ENCODE measurements at places on chromosomes 12 and 14.

DNA sequence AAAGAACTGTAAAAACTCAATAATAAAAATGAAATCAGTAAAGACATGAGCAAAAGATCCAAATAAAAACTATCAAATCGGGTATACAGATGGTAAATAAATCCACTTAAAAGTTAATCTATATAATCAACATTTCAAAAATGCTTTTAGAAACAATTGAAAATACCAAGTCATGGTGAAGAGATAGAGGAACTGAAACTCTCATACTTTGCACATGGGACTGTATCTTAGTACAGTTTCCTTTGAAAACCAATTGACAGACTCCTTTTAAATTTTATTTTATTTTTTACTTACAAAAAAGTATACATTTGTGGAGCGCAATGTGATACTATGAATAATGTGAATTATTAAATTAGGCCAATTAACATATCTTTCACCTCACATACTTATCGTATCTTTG lies 98.6 kb upstream of the FAR2 start:
- no peak for DNase-seq

GRCh38 chr12:18158774-18159557 lies 69.0 kb upstream of the RERGL start:
- peak; percentile 37 for DNase-seq

GRCh38 chr12:16949371-16949770 lies 343.4 kb upstream of the LMO3 start:
- no peak for DNase-seq

GRCh38 chr14:95226801-95227200 lies 69.5 kb upstream of the DICER1 start:
- no peak for DNase-seq

- DNase-seq, result no peak
These were observed 12.5 kb downstream of the LIN7A start for GRCh38 chr12:80925237-80925636.

DNA sequence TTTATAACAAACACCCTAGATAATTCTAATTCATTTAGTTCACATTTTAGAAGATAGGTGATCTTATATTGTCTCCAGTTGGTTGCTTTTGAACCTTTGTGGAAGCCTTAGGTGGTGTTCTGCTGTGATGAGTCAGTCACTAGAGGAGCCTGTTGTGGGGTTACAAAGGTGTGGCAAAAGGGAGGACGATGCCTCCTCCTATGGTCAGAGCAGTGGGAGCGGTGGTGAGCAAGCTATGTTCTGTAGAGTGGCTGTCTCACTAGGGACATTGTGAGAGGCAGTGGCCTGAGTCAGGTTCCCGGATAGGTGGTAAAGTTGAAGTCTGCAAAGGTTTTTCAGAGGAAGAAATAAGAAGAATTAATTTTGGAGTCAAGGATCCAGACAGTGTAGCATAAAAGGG lies 71.6 kb upstream of the USP44 start:
- no peak for DNase-seq

GRCh38 chr12:2156333-2156732 lies 103.5 kb downstream of the CACNA1C start:
- no peak for DNase-seq

GRCh38 chr12:12979731-12980259 lies 20.3 kb downstream of the HEBP1 start:
- DNase-seq, result no peak

GRCh38 chr12:111842556-111843396 lies 748 bp downstream of the MAPKAPK5 start:
- no peak for DNase-seq

DNA sequence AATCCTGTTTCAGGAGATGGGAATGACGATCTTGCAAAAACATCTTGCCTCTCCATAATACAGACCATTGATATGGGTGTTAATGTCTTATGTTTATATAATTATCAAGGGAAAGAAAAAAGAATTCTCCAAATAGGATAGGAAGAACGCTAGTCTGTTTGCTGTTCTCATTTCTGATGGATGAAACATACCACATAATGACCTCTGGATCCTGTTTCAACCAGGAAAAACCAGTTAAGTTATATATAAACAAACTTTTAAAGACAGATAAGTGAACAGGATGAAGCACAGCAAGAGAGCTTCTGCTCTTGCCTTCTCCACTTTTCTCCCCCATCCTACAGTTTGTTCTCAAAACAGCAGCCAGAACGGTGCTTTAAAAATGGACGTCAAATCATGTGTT lies 27.8 kb downstream of the COQ6 start:
- DNase-seq, result no peak

DNA sequence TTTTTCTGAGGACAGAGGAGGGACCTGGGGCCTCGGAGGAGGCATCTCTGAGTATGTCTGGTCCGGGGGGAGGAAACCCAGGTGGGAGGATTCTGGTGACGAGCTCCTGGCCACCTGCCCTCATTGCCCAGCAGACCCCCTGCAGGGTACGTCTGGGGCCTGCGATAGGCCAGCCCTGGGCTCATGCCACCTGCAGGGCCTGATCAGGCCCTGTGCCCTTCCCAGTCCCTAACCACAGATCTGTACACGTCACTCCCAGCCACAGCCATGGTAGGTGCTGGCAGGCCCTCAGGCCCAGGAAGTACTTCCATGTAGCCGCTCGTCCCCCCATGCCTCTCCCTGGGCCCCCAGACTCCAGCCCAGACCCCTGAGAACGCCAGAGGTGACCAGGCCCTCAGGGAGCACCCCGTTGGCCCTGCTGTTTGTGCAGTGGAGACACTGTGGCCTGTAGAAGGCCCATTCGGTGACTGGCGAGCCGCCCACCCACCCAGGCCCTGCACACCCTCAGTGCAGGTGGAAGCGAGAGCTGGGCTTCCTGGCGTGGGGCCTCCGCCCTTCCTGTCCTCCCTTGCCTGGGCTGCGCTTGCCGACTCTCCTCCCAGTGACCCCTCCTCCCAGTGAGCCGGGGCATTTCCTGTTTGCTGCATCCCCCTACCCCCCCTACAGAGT lies 5.7 kb downstream of the INF2 start:
- DNase-seq, result peak; percentile 89

Data from CD4-positive, CD25-positive, alpha-beta regulatory T cell (primary cell).